ENCODE measurements at places on chromosomes 16 and 17.

DNA sequence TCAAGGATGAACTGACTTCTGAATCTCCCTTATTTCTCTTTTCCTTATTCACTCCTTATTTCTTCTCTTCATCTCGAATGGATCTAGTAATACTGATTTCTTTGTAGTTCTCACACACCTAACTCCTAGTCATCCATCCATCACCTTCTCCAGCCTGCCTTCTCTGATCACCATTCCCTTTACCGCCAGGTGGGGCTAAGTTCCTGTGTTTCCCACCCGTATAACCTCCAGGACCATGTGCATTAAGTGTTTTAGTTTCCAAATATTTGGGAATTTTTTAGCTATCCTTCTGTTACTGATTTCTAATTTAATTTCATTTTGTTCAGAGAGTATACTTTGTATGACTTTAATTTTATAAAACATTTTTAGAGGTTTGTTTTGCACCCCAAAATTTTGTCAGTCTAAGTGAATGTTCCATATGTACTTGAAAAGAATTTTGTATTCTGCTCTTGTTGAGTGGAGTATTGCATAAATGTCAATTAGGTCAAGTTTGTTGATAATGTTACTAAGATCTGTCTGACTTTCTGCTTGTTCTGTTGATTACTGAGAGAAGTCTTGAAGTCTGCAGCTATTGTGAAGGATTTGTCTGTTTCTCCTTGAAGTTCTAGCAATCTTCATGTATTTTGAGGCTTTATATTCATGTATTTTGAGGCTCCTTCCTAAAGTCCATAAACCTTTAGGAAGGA is 8.8 kb downstream of the BPTF start:
- no peak for DNase-seq

DNA sequence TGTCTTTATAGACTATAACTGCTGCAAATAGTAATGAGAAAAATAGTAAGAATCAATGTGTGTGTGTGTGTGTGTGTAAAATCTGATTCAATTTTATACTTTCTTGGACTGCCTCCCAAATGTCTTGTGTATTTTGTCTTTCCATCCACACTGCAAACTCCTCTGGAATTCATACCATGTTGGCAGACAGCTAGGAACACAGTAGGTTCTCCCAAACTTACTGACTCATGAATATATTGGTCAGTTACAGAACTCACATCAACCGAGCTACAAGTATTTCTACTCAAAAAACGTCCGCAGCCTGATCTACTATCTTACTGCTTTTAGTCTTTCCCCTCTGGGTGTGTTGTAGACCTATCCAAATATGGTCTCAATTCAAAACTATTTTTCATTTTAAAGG is 542.7 kb upstream of the PSMD7 start:
- no peak for DNase-seq

DNA sequence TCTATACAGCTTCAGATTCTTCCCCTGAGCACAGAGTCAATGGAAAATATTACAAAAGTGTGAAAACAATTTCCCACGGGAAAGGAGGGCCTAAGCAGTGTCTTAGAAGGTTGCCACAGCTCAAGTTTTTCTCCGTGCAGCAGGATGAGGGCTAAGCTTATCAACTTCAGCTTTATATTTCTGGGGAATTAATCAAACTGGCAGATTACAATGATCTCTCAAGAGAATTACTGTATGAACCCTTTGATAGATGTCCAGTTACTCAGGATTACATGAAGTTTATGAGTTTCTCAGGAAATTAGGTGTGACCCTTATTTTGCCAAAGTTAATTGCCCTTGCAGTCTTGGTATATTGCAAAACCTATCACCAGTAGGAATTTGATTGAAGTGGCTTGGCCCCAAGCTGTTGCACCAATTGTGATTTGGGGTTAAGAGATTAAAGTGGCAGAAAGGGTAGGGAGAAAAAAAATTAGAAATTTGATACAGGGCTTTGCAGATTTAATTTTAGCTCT is 298.4 kb downstream of the MAP2K6 start:
- DNase-seq, result no peak

- DNase-seq, result no peak
Measured at GRCh38 chr17:70120425-70120824, 45.4 kb downstream of the KCNJ16 start.

DNA sequence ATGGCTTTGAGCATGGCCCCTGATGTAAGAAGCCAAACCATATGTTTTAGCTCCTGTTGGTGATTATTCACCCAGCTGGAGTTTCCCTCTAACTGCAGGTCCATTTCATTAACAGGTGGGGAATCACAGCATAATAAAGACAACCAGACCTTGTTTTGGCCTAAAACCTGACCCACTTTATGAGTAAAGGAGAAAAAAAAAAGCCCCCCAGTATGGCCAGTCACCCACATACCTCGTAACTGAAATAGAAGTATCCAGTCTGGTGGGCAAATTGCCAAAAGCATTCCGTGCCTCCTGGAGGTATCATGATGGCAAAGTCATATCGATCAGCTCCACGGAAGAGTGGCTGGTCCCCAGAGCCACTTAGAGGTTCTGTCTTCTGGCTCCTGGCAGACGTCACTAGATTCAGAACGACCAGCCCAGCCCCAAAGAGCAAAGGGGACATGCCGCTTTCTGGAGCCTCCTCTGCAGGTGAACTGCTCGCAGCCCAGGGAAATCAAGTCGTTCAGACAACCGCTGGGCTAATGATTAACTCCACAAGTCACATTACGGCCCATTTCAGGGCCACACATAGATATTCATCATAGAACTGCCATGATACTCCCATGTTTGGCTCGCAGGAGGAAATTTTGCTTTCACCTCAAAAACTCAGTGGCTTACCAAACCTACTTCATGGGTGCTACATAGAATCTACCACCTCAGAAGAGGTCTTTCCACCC is at the start of gene TMED6:
Gene TMED6, minus strand, starts transcription at position 478 of the 719 bp plus-strand sequence. Its CDS starts 33 bp downstream, at position 445.
- DNase-seq, result no peak

DNA sequence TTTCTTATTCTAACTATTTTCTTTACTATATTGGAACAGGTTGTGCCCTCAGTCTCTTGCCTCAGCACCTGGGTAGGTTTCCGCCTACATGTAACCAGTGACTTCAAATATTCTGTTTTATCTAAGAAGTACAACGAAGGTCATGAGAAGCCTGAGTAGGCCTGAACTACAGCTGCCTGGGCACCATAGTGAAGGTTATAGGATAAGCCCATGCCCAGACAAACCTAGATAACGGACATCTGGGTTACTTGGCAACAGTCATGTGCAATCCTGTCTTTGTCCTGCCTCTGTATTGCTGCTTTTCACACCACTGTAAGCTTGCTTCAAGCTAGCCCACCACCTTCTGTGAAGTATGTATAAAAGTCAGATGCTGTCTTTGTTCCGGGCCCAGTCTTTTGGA is 25.4 kb upstream of the ARL4D start:
- no peak for DNase-seq

DNA sequence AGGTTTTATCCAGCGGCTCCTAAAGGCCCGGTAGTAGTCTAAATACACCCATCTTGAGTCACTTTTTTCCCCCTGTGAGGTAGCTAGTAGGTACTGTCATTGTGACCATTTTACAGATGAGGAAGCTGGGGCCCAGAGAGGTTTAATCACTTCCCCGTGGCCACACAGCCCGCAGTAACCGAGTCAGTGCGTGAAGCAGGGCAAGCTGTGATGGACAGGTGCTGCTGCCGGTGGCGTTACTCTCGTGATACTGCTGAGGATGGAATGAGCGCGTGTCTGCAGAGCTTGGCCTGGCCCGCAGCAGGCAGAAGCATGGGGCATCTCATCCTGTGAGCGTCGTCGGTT is 226.3 kb upstream of the CIBAR2 start:
- DNase-seq, result no peak

DNA sequence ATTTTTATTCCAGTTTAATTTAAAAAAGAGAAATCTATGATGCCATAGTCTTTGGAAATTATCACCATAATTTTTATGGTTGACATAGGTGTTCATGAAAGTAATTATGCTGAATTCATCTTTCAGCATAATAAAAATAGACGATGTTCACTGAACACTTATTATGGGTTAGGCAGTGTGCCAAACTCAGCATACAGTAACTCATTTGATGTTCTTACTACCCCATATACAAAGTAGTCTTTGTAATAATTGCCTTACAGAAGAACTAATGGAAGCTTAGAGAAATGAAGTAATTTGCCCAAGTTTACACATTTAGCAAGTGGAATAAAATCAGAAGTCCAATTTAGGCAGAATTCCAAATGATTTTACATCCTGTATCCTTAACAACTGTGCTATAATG is 852.2 kb upstream of the GOT2 start:
- no peak for DNase-seq

GRCh38 chr17:76532072-76532651 is 5.3 kb downstream of the CYGB start:
- no peak for DNase-seq

DNA sequence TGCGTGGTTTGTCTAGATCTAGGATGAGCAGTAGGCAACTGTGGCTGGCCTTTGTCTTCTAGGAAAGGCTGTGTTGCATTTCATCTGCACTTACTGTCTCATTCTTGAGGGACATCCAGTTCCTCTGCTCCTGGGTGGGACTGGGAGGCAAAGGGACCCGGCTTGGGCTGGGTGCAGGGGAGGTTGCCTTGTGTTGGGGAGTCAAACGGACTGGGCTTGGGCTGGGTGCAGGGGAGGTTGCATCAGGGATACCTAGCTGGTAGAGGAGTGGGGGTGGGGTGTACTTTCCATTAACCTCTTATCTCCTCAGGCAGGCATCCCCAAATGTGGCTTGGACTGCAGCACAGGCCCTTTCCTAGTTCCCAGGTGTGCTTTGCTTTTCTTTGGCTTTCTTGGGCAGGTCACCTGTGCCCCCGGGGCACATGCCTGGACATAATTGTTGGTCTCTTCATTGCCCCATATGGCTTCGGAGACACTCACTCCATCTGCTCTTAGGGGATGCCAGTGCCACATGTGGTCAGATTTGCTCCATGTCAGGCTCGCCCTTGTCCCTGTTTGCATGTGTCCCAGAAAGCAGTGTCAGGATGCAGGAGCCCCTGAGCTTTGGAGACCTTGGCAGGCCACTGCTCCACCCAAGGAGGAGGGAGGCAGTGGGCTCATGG is 1682.9 kb downstream of the TP53TG3F start:
- no peak for DNase-seq

Data from EL (cell line).